CD4-positive, alpha-beta memory T cell (primary cell): ENCODE measurements at places on chromosomes 13 and 19.

GRCh38 chr13:22077205-22077683, 406.4 kb downstream of the FGF9 start:
- DNase-seq, result peak; percentile 14

DNA sequence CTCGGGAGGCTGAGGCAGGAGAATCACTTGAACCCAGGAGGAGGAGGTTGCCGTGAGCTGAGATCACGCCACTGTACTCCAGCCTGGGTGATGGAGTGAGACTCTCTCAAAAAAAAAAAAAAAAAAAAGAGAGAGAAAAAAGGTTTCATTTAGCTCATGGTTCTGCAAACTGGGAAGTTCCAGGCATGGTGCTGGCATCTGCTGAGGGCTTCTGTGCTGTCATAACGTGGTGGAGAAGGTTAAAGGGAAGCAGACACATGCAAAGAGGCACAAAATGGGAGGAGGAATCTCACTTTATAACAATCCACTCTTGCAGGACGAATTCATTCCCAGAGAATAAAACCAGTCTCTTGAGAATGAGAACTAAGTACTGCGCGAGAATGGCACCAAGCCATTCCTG, 34.9 kb upstream of the SIAH3 start:
- no peak for DNase-seq

DNA sequence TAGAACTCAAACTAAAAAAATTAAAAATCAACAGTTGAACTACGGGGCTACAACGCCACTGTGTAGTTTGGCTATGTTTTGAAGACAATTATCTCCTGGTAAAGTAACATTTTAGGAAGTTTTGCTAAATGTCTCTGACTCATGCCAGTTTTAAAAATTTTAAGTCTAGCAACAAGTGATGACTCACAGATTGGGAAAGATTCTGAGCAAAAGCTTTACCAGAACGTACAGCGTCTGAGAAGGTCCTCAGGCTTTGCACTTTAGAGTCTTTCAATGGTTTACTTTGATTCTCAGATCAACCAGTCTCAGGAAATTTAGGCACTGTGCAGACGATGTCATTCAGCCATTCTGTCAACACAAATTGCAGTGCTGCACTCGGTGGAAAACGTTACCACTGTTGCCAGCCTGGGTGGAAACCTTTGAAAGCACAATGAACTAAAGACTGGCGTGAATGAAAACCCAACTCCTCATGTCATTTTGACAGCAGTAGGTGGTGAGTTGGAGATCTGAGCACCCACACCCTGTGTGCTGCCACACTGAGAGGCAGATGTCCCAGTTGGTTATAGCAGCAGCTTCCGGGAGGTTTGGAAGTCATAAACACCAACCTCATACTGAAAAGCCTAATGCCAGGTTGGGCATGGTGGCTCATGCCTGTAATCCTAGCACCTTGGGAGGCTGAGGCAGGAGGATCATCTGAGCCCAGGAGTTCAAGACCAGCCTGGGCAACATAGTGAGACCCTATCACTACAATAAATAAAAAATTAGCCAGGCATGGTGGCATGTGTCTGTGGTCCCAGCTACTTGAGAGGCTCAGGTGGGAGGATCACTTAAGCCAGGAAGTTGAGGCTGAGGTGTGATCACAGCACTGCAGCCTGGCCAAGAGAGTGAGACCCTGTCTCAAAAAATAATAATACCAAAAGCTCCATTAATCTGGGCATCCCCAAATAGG, 6.3 kb upstream of the WTIP start:
- DNase-seq, result no peak

DNA sequence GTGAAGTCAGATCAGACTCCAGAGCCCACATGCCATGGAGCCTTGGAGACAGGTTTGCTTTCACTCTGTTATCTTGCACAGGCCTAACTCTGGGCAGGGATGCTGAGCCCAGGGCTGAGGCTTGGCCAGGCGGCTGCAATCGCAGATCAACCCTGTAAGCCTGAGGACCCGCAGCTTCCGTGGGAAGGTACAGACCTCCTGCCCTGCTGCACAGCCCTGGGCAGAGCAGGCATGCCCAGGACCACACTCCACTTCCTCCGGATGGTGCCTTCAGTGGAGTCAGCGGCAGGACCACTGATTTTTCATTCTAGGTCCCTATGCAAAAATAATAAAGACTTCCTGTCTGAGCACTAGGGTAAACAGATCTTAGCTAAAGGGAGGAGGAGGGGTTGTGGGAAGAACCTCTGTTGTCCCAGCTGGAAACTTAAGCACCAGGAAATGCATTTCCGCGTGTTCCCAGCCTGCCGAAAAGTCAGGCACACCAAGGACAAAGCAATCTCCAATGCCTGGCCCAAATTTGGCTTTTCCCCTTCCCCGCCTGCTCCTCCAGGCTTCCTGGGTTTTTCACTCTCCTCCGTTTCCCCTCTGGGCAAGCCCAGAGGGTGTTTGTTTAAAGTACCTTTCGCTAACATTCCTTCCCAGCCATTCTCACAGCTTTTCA, 87.3 kb downstream of the KCTD15 start:
- DNase-seq, result no peak

- DNase-seq, result peak; percentile 2
Measured at GRCh38 chr13:53250272-53250875, 221.8 kb downstream of the OLFM4 start.
